ENCODE measurements at places on chromosomes 2 and 18. TPM values are rescaled to one million over a fixed set of nuclear protein-coding genes. Genes with fewer than 3 reads are reported as not detected.
A peak's percentile ranks its signal among the peaks of the same experiment; 100 is the strongest.

DNA sequence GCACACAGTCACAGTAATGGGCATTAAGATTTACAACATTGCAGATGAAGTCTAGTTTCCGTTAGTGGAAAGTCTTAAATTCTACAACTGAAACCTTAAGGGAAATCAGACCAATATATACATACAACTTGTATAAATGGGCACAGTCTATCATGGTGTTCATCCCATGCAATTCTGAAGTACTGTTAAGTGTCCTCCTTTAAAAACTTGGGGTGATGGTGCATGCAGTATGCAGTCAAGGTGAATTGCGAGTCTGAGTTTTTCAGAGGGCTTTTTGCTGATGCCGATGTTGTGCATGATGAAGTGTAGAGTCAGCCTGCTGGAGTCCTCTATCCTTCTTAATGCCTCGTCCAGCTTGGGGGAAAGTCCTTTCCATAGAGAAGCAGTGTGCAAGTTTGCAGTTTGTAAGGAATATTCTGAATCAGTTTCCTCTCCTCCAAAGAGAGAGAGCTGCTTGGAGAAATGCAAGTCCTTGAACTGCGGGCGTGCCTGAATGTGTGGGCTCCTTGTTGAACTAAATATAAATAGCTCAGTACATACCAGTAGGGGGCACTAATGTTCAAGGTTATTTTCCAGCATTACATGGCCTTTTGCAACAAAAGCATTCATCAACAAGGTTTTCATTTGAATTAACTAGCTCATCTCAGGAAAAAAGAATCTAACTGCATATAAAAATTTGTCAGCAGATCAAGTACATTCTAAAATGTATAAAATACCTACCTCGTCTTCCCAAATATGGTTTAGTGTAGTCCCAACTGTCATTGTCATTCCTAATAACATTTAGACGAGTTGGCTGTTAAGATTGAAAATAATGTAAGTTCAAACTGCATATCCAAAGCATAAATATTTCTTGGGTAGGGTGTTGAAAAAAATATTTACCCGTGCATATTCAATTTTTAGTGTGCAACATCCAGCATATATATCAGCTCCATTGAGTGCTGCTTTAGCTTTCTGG lies 21.3 kb downstream of the HNRNPLL start:
- no peaks in the 10 kb centered on the region for H3K27me3 ChIP-seq
- H3K4me3 ChIP-seq = no peak overlapping the region
- H3K27ac ChIP-seq = no peak overlapping the region
- peaks cover 9% of the 10 kb centered on the region for H3K4me1 ChIP-seq
- peaks cover 5% of the 10 kb centered on the region for H3K36me3 ChIP-seq

GRCh38 chr2:810397-810796 lies 133.2 kb upstream of the TMEM18 start:
- H3K36me3 ChIP-seq = no peaks in the 10 kb centered on the region
- H3K4me1 ChIP-seq = no peaks in the 10 kb centered on the region
- H3K27me3 ChIP-seq = no peaks in the 10 kb centered on the region
- H3K4me3 ChIP-seq = no peak overlapping the region
- no peak for DNase-seq
- no peak overlapping the region for H3K27ac ChIP-seq

ORC2 gene
- 49.6 TPM for total RNA-seq

GRCh38 chr18:24491927-24492834 lies 31.7 kb downstream of the HRH4 start:
- H3K4me3 ChIP-seq = no peak overlapping the region
- no peak overlapping the region for H3K27ac ChIP-seq
- no peak for DNase-seq
- peaks cover 30% of the 10 kb centered on the region for H3K27me3 ChIP-seq

DNA sequence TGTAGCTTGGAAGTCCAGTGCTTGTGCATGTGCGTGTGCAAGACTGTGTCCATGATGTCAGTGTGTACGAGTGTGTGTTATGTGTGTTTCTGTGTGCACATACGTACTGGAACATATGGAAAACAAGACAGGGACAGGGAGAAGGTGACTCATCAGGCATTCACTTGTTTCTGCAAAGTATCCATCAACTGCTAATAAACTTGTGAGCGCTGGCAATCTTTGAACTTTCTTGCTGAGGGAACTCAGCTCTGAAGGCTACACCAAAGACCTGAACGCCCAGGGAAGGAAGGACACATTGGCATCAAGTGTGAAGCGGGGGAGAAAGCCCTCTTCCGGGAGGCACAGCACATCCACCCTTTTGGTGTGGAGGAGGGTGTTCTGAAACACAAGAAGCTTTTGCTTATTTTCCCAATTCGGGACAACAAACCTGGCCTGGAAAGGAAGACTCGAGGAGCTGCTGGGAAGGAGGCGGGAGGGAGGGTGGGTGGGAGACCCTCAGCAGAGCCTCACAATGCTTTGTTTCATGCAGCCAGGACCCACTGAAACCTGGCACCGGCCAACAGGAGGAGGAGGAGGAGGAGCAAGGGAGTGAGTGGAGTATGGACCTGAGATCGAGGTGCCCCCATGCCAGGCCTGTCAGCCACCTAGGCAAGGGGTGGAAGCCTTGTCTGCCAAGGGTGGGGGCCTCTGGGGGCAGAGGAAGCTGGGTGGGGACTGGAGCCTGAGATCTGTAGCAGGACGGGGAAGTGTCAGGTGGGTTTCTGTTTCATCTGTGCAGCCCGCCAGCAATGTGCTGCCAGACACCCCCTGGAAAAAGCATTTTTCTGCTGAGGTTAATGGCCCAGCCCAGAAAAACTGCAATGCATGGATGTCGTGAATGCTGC lies 26.8 kb downstream of the SMAD7 start:
- H3K27ac ChIP-seq = peak overlapping the region; percentile 79
- H3K4me3 ChIP-seq = no peak overlapping the region

Data from Calu3 (cell line).